Activated CD4-positive, CD25-positive, alpha-beta regulatory T cell treated with anti-CD3 and anti-CD28 coated beads, Interleukin-2, amount 50 U/mL, for 16 hours (primary cell): ENCODE measurements at places on chromosomes 2 and 18.

GRCh38 chr2:227127201-227127600 is 36.8 kb downstream of the COL4A4 start:
- DNase-seq = no peak

- no peak for DNase-seq
Measured at GRCh38 chr2:97702731-97703470, 10.5 kb upstream of the ZAP70 start.

DNA sequence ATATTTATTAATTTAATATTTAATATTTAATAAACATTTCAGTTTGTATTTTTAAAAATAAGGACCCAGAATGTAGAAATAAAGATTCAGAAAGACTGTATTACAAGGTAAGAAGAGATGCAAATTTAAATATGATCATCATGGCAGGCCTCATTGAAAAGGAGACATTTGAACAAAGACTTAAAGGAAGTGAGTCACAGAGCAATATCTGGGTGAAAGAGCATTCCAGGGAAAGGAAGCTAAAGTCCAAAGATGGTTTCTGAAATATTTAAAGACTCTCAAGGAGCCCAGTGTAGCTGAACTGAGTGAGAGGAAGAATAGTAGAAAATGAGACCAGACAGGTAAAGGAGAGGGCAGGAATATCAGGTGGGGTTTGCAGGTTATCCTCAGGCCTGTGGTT is 5.9 kb downstream of the SCYGR4 start:
- no peak for DNase-seq

GRCh38 chr2:19747310-19748072 is 154.3 kb downstream of the TTC32 start:
- DNase-seq = no peak

- no peak for DNase-seq
Measured at GRCh38 chr2:77086478-77086877, 435.7 kb downstream of the LRRTM4 start.

- DNase-seq = no peak
Measured at GRCh38 chr2:12059616-12060441, 313.4 kb downstream of the LPIN1 start.

GRCh38 chr2:106719222-106719621 is 166.7 kb downstream of the ST6GAL2 start:
- DNase-seq = no peak

- no peak for DNase-seq
Measured at GRCh38 chr2:12287220-12287751, 429.4 kb upstream of the TRIB2 start.

GRCh38 chr2:112648081-112648480 is 2.3 kb downstream of the SLC20A1 start:
- DNase-seq = no peak

DNA sequence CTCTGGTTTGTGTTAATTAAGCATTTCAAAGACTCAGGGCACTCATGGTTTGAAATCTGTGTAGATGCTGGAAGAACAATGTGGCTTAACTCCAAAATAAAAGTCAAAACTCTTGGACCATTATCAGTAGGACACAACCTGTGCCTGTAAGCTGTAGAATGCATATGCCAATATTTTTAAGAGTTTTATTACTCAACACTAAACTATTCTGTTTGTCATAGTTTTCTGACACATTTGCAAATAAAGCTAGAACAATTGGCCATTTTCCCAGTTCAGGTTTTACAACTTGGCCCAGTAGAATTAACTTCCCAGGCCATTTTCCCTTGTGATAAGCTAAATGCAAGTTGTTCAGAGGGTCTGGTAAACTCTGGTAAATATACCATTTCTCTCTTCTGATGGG is 713.1 kb downstream of the CBLN2 start:
- no peak for DNase-seq

DNA sequence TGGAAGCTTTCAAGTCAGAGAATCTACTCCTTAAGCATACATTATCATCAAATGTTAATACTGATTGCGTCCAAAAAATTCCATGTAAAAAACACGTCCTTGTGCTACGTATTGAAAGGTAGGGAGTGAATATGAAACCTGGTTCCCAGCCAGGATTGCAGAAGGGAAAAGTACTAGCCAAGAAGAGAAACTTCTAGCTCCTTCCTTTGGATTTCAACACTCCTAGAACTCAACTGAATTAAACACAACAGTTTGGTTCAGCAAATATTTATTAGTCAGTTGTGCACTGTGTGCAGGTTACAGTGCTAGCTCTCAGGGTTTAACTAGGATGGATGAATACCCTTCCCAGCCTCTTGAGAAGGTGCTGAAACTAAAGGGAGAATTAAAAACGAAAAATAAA is 33.9 kb upstream of the FHL2 start:
- no peak for DNase-seq

- DNase-seq = no peak
Measured at GRCh38 chr2:29743516-29743915, 177.9 kb downstream of the ALK start.

DNA sequence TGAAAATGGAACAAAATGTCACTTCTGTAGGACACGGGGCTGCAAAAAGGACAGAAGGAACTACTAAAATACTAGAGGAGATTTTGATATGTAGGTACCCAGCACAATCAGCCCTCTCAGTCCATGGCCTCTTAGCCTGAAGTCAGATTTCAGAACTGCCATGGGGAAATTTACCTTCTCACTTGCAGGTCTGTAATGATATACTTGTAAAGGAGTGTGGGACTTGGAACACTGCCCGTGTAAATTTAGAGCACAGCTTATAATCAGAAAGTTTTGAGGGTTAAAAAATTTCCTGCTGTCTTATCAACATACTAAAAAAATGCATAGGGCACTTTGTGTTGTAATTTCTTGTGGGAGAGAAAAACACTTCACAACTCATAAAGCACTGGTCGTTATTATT is 60.6 kb downstream of the ZEB2 start:
- DNase-seq = no peak

DNA sequence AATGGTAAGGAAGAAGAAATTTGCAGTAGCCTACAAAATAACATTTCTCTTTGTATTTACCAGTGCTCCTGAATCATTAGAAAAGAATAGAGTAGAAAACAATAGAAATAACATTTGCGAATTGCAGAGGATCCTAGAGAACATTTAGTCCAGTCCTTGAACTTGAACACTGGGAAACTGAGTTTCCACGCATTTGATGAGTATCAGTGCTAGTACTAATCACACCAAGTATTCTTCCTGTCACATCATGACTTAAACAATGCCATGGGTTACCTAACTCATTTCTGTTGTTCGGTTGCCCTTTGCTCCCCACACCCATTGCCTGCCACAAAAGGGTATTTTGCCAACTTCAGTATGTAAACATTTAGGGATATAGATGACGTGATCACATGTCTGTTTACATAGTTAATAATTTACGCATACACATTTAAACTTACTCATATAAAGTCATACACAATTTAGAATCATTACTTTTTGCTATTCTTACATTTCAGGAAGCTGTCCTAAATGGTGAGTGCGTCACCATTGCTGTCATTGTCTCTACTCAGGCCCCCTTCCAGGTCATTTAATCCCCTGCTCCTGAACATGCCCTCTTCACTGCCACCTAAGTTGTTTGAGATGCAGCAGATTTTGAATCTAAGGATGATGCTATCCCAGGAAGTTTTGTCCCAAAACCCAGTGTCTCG is 42.3 kb downstream of the CRIM1 start:
- no peak for DNase-seq

DNA sequence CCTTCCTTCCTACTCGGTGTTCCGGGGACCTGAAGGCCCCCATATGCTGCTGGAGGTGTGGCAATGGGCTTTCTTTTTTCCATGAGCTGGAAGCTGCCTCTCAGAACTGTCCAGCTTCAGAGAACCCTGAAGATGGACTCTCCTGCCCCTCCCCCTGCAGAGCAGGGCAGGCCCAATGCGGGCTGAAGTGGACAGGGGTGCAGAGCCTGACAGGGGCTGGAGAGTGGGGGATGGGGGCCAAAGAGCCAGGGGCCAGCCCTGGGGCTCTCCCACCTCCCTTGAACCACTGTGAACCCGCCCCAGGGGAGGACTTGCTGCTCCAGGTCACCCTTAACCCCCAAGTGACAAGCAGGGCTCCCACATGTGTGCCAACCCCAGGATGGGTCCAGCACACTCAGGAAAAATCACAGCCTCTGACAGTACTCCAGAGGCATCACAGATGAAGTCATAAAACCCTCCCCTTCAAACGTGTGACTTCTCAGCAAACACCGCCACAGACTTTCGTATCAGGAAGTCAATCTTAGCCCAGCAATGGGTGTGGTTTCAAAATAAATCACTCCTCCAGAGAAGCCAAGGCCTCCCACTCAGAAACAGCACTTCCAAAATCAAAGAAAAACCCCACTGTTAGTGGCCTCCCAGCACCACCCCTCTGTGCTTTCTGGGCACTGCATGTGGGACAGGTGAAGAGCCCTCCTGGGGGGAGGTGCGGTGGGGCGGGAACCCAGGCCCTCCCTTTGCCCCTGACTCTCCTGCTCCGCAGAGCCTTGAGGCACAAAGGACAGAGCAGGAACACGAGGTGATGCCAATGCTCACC is 135.8 kb downstream of the HDAC4 start:
- peak; percentile 53 for DNase-seq

- DNase-seq = no peak
Measured at GRCh38 chr18:22668496-22668895, 250.8 kb upstream of the CTAGE1 start.

GRCh38 chr2:100418406-100418962 is 1.0 kb upstream of the CHST10 start:
- DNase-seq = no peak

DNA sequence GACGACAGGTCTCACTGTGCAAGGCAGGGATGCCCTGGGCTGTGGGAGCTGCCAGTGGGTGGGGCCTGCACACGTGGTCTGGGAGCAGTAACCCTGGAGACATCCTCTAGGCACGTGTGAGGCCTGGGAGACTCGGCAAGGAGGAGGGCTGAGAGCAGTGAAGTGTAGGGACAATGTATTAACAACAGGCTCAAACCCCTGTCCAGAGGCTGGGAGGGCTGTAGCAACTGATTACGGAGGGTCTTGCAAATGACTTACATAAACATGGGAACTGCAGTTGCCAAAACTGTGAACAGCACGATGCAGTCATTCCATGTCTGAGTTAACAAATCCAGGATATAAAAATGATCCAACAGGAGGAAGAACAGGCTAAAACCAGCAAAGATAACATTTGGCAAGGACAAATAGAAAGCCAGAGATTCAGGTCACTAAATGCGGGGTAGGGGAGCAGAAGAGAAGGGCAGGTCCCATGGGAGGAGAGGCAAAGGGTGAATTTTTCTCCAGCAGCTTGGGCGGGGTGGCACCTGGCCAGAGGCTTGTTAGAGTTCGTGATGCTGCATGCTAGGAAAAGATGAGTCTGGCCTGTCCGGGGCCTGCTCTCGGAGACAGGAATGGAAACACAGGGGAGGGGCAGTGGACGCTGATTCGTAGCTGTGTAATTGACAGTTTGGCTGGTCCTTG is 44.9 kb downstream of the CYP27C1 start:
- DNase-seq = no peak

- DNase-seq = no peak
Measured at GRCh38 chr2:64092502-64092901, 51.7 kb downstream of the PELI1 start.

DNA sequence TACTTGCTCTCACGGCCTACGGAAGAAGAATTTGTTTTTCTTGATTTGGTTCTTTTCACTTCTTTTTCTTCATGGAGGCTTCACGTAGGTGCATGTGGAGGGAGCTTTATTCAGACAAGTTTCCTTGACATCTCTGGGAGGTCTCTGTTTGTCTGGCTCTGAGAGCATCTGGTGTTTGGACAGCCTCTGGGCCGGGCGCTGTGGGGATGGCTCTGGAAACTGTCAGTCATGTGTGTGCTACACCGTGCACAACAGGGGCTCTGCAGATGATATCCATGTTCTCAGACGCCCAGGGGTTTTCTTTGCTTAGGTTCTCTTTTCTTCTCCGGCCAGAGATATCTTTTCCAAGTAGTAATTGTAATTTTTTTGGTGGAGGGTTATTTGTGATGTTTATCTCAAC is 130.7 kb downstream of the SH3RF3 start:
- no peak for DNase-seq

DNA sequence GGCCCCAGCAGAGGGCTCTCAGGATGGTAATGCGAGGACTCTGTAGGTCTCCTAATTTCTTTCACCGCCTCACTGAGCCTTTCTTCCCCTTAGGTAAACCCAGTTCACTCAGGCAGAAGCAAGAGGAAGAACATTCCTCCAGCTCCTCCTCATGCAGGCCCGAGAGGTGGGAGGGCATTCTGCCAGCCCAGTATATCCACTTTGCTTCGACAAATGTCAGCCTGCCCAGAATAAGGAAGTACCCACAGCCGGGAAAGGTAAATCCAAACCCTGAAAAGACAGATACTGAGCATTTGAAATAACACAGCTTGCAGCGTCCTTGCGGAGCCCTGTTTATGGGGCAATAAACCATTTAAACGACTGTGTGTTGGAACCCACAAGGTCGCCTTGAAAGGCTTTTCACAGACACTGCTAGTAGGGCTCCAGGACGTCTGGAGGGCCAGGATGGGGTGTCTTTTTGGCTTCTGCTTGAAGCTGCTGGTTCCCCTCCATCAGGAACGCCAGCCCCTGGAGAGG is 63.0 kb upstream of the STPG4 start:
- DNase-seq = no peak

DNA sequence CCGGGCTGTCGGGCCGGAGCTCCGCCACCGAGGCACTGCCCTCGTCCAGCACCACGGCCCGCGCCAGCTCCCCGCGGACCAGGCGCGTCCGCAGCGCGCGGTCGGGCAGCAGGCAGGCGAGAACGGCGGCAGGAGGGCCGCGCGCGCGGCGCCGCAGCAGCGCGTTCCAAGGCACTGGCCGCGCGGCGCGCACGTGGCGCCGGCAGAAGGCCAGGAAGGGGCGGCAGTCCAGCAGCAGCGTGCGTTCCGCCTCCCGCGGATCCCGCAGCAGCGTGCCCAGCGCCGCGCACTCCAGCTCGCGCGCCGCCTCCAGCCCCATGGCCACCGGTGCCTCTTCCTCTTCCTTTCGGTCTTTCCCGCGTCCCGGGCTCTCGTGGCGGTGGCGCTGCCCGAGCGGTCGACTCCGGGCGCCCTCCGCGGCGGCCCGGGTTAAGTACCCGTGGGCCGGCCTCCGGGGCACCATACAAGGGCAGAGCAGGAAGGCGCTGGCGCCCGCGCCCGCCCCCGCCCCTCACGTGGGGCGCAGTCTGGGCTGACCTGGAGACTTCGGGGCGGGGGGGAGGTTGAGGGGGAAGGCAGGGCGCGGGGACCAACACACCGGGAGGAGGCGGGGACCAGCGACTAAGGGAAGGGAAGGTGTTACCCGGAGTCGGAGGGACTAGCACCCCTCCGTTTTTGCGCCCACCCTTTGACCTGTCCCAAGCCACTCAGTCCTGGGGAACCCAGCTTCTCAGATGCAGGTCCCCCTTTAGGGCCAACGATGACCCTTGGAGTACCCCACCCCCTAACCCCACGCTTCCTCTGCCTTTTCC is at the start of gene DUSP2:
Gene DUSP2 (minus strand): TSS at position 405 of the 812 bp plus-strand sequence. CDS start 86 bp downstream, at position 319.
- DNase-seq = peak; percentile 79

GRCh38 chr2:47274054-47274782 is 119.1 kb upstream of the STPG4 start:
- DNase-seq = no peak
